ENCODE measurements at places on chromosomes 1 and 21.

- DNase-seq = no peak
These were observed 84.9 kb downstream of the C4BPA start for GRCh38 chr1:207188901-207189300.

GRCh38 chr1:159091607-159092031 lies 15.1 kb upstream of the AIM2 start:
- DNase-seq = no peak

DNA sequence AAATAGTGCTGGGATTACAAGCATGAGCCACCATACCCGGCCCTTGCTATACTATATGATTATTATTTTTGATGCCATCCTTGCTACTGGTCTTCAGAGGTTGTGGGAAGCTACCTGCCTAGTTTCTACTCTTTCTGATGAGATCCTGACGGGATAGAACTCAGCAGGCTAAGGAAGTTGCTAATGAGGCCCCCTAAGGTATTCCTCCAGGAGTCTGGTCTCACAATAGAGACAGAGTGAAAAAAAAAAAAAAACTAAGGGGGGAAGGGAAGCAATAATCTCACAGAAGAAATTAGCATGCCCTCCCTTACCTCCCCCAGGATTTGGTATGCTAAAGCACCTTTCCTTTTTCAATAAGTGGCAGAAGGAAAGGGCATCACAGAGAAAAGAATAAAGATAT lies 17.6 kb downstream of the INTS3 start:
- DNase-seq = no peak

- DNase-seq = no peak
These were observed 262.1 kb downstream of the AKT3 start for GRCh38 chr1:243587823-243588560.

GRCh38 chr1:217525773-217526490 lies 105.0 kb downstream of the GPATCH2 start:
- DNase-seq = no peak

DNA sequence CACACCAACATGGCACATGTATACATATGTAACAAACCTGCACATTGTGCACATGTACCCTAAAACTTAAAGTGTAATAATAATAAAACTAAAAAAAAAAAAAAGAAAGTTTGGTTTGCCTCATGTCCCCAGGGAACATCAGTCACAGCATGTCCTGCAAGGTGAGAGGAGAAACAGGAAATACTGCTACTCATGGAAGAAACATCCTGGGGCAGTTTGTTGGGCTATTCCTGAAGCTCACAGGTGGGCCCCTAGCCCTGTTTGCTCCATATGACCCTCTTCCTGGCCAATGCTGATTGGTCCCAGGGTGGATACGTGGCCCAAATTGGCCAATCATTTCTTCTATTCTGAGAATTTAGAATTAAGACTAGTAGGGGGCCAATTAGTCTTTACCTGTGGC lies 103.4 kb upstream of the ADAR start:
- DNase-seq = no peak

DNA sequence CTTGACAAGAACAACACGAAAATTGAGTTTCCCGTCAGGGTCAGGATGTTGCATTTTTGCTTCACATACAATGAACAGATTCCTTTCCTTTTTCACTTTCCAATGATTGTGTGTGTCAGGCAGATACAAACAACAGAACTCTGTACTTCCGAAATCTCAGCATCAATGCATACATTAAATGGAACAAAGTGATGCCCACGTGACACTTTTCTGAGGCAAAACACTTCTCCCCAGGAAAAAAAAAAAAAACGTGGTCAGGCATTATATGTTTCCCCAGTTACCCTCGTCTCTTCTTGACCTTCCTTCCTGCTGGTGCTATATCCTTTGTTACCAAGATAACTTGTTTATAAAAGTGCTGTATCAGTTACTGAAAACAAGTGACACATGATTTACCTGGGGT lies 181.8 kb downstream of the ZNF281 start:
- DNase-seq = no peak

DNA sequence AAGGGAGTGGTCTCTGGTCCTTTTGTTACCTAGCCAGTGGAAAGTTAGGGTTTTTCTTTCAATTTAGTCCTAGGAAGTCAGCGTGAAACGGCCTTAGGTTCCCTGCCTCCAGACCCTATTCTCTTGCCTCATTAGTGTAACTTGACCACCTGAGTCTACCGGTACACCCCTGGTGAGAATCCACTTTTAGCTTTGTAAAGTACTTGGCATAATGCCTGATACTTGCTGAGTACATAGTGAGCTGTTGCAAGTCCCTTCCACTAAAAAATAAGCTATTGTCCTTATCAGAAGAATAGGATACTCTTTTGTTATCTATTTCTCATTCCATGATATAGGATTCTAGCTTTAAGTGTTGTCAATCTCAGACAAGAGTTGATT lies 228.8 kb downstream of the ST6GALNAC3 start:
- no peak for DNase-seq

- no peak for DNase-seq
These were observed 12.4 kb downstream of the ANGEL2 start for GRCh38 chr1:213003256-213003655.

DNA sequence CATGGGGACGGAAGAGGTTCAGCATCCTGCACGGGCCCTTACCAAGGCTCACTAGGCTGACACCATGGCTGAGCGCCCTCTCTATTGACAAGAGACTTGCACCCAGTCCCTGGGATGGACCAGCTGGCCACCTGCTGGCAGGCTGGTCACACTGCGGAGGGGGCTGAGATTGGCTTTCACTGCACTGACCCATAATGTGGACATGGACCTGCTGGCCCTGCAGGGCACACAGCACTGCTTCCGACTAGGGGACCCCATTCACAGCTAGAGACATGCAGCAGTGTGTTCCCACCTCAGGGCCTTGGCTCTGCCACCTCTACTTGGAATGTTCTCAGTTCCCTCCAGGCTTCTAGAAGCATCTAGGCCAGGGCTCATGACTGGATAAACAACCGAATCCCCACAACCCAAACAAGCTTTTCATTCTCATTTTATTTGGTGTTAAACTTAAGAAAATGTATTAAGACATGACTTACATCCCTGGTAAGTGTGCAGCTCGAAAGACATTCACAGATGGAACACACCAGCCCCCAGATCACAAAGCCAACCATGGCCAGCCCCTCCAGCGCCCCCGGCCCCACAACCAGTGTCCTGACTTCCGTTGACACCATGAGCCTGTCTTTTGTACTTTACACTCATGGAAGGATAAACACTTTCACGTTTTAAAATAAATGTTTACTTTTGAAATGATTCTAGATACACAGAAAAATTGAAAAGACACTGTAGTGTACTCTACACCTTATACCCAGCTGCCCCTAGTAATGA lies 9.3 kb upstream of the SRARP start:
- peak; percentile 66 for DNase-seq

- no peak for DNase-seq
These were observed 553.6 kb downstream of the NUF2 start for GRCh38 chr1:163875200-163875926.

DNA sequence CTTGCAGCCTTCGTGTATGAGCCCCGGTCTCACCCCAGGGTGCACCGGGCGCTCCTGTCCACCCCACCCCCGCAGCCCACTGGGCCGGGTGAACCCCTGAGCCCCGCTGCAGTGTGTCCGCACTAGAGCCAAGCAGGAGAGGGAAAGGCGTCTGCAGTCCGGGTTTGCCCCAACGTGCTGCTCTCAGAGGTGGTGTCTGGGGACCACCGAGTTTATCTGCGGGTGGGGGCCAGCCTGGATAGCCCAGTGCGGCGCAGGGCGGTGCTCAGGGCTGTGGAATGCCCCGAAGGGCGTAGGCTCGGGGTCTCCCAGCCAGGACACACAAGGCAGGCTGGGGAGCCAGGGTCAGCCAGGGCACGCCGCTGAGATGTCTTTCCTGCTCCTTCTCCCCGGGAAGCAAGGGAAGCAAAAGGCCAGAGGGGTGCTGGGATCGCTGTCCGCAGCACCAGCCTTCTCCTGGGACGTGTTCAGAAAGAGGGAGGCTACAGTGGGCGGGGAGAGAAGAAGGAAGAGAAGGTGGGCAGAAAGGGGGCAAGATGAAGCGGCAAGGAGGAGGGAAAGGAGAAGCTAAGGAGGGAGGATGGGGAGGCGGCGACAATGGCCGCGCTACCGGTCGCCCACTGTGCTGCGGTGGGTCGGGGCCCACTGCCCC lies 56.6 kb downstream of the MAB21L3 start:
- no peak for DNase-seq

- no peak for DNase-seq
These were observed 14.3 kb upstream of the ADARB1 start for GRCh38 chr21:45060089-45060488.

- DNase-seq = no peak
These were observed 38.5 kb upstream of the FAM131C start for GRCh38 chr1:16111771-16112595.

GRCh38 chr1:55696891-55697290 lies 481.7 kb upstream of the USP24 start:
- DNase-seq = no peak

DNA sequence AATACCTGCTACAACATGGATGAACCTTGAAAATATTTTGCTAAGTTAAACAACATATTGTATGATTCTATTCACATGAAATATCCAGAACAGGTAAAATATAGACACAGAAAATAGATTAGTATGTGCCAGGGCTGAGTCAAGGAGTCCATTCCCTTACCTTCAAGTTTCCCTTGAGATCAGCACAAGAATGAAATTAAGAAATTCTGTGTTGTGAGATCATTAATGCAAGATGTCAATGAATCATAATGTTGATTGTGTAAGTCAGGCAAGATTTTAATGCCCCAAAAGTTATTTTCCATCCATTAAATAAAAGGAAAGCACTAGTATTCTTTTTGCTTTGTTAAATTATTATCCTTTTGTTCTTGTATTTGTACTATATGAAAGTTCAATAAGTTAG lies 139.4 kb downstream of the MRPL39 start:
- no peak for DNase-seq

GRCh38 chr1:32816676-32817158 lies 441 bp downstream of the YARS1 start:
- DNase-seq = no peak

DNA sequence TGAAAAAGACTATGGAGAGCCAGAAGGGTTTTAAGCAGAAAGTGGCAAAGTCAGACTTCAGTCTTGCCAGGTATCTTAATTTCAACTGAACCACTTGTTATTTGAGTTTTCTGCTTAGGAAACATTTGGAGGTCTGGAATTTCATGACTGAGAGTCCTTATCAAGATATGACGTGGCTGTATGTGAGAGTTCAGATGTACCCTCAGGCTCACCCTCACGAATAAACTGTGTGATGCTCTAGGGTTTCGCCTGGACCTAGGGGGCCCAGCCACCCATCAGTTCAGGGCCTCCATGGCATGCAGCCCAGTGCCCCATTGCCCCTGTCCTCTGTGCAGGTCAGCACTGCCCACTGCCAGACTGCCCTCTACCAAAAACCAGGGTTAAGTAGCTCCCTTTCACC lies 30.6 kb upstream of the TADA1 start:
- peak; percentile 84 for DNase-seq

DNA sequence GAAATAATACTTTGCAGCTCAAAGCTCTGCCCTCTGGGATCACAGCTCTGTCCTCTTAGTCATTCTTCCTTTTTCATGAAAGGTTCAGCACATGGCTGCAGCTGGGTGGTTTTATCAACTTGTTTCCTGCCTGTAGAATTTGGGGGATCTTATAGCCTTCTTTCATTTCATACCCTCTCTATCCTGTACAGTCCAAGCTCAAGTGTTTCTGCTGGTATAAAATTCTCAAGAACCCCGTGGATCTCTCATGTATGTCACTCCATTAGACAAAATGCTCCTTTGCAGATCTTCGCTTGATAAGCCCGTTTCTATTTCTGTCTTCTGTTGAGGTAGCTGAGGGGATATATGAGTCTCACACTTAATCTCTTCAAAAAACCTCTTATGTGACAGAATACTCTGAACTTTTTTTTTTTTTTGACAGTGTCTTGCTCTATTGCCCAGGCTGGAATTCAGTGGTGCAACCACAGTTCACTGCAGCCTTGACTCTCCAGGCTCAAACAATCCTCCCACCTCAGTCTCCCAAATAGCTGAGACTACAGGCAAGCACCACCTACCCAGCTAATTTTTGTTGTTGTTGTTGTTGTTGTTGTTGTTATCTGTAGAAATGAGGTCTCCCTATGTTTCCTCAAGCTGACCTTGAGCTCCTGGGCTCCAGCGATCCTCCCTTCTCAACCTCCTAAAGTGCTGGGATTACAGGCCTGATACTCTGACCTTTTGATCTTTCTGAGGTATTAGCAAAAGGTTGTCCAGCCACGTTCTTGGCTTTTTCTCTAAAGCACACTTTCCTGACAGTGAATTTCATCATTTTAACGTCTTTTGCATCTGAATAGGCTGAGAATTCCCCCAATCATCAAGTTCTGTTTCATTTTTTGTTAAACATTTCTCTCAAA lies 24.6 kb upstream of the COL9A2 start:
- DNase-seq = peak; percentile 85

GRCh38 chr1:185152187-185152767 lies 4.5 kb downstream of the TRMT1L start:
- no peak for DNase-seq

- DNase-seq = no peak
These were observed 38.2 kb downstream of the RABGAP1L start for GRCh38 chr1:174197547-174197946.

DNA sequence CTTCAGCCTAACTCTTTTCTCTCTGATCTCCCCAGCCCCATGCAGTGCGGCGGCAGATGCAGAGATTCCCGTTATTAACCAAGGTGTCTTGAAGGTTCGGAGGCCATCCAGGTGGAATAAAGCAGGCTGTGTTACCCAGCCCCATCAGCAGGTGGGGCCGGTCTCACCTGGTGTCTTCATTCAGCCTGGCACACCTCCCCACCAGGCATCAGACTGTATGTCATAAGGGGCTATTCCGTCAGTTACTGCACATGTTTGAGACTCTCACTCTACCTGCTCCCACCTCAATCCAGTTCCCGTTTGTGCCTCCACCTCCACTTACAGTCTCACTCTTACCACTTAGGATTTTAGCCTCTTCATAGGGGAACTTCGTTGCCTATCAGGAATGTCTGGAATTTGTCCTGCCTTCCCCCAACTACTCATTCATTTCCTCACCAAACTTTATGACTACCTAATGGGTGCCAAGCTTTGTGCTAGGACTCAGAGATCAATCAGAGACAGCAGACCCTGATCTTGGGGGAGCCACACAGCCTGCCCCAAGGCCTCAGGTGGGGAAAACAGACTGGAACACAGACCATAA lies 170.2 kb downstream of the PLPP3 start:
- peak; percentile 39 for DNase-seq

DNA sequence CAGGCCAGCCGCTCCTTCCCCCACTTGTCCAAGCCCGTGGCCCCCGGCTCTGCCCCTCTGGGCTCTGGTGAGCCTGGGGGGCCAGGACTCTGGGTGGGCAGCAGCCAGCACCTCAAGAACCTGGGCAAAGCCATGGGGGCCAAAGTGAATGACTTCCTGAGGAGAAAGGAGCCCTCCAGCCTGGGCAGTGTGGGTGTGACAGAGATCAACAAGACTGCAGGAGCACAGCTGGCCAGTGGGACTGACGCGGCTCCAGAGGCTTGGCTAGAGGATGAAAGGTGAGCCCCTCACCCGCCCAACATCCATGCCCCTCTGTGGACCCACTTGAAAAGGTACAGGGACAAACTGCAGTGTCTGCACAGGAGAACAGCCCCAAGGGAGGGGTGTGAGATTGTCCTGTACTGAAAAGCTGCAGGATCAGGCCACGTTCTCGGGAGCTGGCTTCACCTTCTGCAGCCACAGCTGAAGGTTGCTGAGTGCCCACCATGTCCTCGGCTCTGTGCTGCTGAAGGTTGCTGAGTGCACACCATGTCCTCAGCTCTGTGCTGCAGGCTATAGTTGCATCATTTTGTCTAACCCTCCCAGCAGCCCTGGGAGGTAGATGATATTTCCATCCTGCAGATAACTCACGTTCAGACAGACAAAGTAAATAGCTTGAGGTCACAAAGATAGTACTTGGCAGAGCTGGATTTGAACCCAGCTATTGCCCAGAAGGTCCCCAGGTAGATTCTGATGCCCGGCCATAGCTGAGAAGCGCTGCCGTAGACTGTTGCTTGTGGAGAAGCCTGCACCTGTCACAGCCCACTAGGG lies 618 bp downstream of the C1orf226 start:
- peak; percentile 72 for DNase-seq
